ENCODE measurements at places on chromosomes 1 and 21. TPM values are rescaled to one million over a fixed set of nuclear protein-coding genes. Genes with fewer than 3 reads are reported as not detected.
A peak's percentile ranks its signal among the peaks of the same experiment; 100 is the strongest.

Gene ERICH3
- not detected for total RNA-seq

GRCh38 chr21:37766129-37766528, 150.1 kb downstream of the KCNJ6 start:
- DNase-seq = no peak

Gene CRYBG2
- not detected for total RNA-seq

Gene PPOX
- 23.5 TPM for total RNA-seq

Gene SYCP1
- not detected for total RNA-seq

GRCh38 chr1:244460197-244460596, 876 bp upstream of the CATSPERE start:
- no peak for DNase-seq

GRCh38 chr1:219668446-219668845, 55.5 kb upstream of the ZC3H11B start:
- DNase-seq = no peak

Gene TNN
- 0.06 TPM for total RNA-seq

DNA sequence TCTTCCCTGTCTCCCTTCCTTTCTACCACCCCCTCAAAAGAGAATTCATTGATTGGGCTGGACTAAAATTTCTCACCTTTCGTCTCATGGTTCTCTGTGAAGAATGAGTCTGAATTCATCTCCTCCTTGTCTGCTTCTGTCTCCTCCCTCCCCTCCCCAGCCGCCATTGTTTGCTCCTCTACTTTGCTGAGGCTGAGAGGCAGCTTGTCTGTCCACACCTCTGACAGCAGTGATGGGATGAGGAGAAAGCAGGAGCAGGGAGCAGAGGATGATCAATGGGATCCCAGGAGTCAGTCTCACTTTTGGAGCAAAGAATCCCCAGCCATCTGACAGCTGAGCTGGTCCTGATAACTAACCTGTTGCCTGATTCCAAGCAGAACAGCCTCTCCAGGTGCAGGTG, 2.5 kb downstream of the ILDR2 start:
- no peak for DNase-seq

GRCh38 chr1:212696721-212697331, 2.8 kb downstream of the BATF3 start:
- DNase-seq = no peak

GRCh38 chr21:28627691-28628090, 365.0 kb downstream of the LTN1 start:
- DNase-seq = no peak

Gene BROX
- total RNA-seq = 50.8 TPM

Gene WDR64
- not detected for total RNA-seq

GRCh38 chr1:25657121-25657882, 40.7 kb downstream of the MAN1C1 start:
- peak; percentile 10 for DNase-seq

DNA sequence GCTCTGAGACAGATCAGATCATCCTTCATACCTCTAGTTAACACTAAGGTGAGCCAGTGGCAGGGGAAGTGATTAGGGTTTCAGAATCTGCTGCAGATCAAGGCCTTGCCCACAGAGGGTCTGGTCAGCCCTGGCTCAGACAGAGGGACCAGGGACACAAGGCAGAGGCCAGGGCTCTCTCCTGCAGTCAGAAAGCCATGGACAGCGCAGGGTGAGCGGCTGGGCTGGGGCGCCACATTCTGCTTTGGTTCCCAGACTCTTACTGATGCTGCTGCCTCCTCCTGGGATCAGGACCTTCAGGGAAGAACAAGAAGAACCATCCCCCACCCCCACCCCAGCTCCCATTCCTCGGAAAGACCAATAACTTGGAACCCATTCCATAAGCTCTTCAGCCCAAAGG, 43.1 kb downstream of the GPR161 start:
- DNase-seq = no peak

Gene TRIM58
- 2.4 TPM for total RNA-seq

Gene SH2D5
- total RNA-seq = 3.2 TPM

- no peak for DNase-seq
Observed at GRCh38 chr1:228161362-228161761, 4.2 kb upstream of the IBA57 start.

GRCh38 chr1:245855846-245856730, 651.0 kb downstream of the SMYD3 start:
- no peak for DNase-seq

GRCh38 chr1:17113963-17114362, 5.3 kb downstream of the PADI2 start:
- no peak for DNase-seq

Gene MXRA8
- 25.8 TPM for total RNA-seq

- no peak for DNase-seq
Observed at GRCh38 chr1:63319046-63320021, 3.0 kb upstream of the FOXD3 start.

Gene HSF2BP
- 1.7 TPM for total RNA-seq

- DNase-seq = no peak
Observed at GRCh38 chr1:187310038-187310631, 481.4 kb downstream of the PLA2G4A start.

Gene TRPM2
- 5.7 TPM for total RNA-seq

DNA sequence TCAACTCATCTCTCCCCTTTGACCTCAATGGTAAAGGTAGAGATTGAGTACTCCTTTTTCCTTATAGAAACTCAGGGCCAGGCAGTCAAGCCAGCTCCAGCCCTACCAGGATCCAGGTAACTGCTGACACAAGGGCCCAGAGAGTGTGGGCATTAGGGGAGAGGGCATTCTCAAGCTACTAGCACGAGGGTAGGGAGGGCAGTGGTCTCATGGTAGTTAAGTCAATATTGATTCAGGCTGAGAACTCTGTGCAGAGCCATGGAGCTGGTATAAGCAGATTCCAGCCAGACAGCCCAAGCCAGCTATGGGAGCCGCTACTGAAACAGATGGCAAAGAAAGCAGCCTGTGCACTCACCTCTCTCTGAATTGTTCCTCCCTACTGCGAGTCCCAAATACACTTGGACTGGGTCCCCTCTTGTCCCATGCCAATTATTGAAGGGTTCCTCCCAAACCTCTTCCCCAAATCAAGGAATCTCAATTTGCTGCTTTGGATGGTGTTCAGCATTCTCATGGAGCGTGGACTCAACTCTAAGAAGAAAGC, 2.8 kb downstream of the PI4KB start:
- DNase-seq = no peak

- DNase-seq = no peak
Observed at GRCh38 chr1:215566556-215567490, at the start of gene KCTD3. Gene KCTD3 (plus strand): TSS chr1:215567304. CDS start chr1:215567686, 382 bp downstream.

GRCh38 chr1:114023377-114023776, 44.1 kb downstream of the OLFML3 start:
- DNase-seq = no peak

GRCh38 chr1:106954661-106955229, 101.7 kb upstream of the PRMT6 start:
- DNase-seq = no peak

- no peak for DNase-seq
Observed at GRCh38 chr1:57026624-57027354, 61.0 kb upstream of the C8B start.

DNA sequence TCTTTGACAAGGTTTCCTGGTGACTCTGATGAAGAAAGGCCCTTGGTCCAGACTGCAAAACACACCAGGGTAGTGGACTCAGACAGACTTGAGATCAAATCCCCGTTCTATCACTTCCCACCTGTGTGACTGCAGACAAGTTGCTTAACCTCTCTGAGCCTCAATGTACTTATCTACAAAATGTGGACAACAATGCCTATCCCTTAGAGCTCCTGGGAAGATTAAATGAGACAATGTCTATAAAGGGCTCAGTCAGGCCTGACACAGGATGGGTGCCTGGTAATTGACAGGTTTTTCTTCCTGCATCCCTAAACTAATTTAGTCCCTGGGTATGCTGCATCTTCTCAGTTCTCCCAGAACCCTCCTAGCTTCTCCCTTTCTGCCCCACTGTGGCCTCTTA, 37.9 kb upstream of the ZBTB40 start:
- no peak for DNase-seq

DNA sequence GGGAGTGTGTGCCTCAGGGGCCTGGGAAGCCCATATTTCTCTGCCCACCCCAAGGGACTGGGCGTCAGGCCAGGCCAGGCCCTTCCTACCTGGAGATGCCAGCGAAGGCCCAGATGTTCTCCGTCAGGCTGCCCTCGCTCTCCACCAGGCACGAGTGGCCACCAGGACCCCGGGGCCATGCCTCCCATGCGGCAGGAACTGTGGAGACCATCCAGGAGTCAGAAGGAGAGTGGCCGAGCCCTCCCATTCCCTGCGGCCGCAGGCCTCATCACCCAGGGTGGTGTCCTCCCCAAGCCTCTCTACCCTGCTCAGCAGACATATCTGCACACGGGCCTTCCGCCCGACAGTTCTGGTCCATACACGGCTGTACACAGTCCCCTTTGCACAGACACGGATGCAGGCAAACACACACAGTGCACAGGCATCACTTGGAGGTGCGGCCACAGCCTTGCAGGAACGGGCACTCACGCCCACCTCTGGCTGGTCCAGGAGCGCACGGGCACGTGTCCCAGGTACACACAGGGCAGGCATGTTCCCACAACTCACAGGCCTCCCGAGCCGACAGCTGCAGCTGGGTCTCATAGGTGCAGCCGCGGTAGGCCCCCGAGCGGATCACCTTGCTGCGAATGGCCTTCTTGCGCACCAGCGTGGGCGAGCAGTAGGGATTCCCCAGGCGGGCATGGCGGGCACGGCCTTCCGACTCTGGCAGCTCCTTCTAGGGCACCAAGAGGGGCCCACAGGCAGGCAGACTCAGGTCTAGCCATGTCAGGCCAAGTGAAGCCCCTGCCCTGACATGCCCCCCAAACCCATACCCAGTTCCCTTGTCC, 5.9 kb upstream of the KIF17 start:
- no peak for DNase-seq

Gene PRDX6
- total RNA-seq = 268 TPM

GRCh38 chr1:60547821-60548220, 474.3 kb upstream of the C1orf87 start:
- peak; percentile 39 for DNase-seq

- DNase-seq = no peak
Observed at GRCh38 chr1:155569988-155570592, 7.5 kb upstream of the ASH1L start.
